Stimulated activated CD4-positive, alpha-beta T cell treated with anti-CD3 and anti-CD28 coated beads, TNF-alpha, amount 100 ng/mL, for 24 hours (primary cell): ENCODE measurements at places on chromosomes 3 and 15.

- DNase-seq = no peak
Measured at GRCh38 chr3:63015614-63016309, 140.5 kb upstream of the CADPS start.

- no peak for DNase-seq
Measured at GRCh38 chr3:195892105-195893043, 16.0 kb downstream of the TNK2 start.

DNA sequence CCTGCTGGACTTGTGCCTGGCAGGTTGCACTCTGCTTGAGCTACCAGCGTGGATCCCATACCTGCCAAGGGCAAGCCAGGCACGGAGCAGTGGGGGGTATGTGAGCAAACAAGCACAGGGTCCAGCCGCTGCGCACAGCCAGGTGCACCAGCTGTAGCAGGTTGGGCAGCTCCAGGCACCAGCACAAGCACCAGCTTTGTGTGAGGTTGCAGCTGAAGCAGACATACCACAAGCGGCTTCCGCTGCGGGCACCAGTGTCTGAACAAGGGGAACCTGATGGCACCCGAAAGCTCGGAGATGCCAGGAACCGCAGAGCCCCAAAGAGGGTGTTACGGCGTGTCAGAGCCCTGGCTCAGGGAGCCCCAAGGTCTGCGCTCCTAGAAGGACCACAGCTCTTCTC is 472.7 kb upstream of the ARL6 start:
- no peak for DNase-seq

- DNase-seq = no peak
Measured at GRCh38 chr3:111237946-111238345, 166.3 kb downstream of the NECTIN3 start.

- peak; percentile 22 for DNase-seq
Measured at GRCh38 chr15:42921342-42921731, 759 bp upstream of the TTBK2 start.

DNA sequence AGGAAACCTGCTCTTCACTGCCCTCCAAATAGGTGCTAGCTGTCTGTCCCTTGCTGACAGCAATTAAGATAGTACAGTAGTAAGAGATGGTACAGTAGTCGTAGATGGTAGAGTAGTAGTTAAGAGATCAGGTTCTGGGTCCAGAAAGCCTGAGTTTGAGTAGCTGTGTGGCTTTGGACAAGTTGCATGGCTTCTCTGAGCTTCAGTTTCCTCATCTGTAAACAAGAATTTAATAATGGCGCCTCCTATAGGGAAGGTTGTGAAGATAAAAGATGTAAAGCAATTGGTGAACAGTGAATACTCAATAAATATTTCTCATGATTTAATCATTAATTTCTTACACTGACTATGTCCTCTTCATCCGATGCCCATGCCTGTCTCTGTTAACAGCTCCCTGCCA is 86.9 kb upstream of the BCL6 start:
- DNase-seq = no peak

- no peak for DNase-seq
Measured at GRCh38 chr3:3739330-3740060, 59.7 kb upstream of the LRRN1 start.

GRCh38 chr3:83226751-83227150 is 1465.3 kb upstream of the GBE1 start:
- DNase-seq = no peak

DNA sequence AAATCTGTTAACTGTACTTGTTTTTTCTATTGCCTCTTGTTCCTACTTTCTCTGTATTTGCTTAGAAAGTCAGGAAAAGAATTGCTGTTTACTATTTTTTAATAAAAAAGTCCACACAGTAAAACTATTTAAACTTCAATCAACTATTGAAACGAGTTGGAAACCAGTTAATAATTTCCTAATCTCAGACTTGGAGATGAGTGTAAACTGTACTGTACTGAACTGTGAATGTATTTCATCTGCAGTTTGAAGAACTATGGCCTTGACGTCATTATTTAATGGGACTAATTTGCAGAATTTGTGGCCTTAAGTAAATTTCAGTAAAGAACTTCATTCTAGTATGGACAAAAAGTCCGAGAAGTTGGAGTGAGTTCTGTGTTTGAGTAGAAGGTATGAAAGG is 89.1 kb downstream of the LRRC28 start:
- no peak for DNase-seq

DNA sequence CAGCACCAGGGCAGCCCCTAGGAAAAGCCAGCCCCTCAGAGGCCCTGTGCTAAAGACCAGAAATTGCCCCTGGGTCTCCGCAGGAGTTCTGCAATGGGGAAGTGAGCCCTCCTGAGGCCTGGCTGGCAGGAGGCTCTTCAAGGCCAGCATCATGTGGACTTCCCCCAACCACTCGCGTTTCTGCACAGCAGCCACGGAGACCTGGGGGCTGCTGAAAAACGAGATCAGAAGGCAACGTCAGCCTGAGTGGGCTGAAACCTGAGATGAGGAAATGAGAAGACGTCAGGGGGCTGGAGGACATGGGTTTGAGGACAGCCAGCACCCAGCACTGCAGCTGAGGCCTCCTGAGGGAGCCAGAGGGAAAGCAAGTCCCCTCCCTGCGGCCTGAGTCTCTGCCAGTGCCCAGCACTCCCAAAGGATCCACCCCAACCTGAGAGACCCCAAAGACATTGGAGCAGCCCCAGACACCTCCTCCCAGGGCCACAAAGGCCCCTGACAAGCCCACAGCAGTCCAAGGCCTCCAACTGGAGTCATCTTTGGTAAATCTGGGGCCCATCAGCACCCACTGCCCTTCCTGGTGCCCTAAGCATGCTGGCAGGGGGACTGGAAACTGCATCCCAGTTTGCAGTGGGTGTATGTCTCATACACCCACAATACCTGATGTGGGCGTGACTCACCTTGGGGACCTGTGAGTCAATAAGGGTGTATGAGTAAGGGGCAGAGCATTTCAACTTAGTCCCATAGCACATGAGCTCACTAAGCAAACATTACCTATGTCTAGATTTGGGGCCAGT is 29.2 kb upstream of the CYP11A1 start:
- DNase-seq = no peak

DNA sequence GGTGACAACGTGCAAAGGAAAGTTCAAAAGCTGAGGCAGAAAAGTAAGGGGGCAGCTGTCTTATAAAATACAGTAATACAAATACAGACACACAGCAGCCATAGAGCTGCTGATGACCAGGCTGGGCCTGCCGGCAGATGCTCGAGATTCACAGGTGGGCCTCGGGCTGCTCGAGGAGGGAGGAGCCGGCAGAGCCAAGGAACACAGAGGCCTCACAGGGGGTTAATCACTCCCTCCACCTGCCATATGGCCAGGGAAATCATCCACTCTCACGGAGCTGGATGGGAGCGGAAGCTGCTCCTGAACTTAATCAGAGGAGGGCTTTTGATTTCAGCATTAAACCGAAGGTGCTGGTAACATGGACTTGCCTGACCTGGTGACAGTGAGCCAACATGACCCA is 29.6 kb upstream of the MGLL start:
- DNase-seq = no peak

DNA sequence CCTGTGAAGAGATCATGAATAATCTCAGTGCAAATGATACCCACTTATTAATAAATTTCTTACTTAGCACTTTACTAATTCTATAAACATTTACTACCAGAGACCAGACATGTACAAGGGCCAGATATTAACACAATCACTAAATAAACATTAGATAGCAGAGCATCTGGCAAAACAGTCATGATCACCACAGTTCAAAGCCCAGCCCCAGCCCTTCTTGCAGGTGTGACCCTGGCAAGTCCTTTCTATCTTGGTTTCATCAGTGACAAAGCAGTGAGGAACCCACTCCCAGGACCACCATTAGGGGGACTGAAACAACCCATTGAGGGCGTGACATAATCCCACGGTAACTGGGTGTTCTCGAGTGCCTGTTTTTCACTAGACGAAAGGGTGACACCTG is 11.6 kb downstream of the ZXDC start:
- no peak for DNase-seq

DNA sequence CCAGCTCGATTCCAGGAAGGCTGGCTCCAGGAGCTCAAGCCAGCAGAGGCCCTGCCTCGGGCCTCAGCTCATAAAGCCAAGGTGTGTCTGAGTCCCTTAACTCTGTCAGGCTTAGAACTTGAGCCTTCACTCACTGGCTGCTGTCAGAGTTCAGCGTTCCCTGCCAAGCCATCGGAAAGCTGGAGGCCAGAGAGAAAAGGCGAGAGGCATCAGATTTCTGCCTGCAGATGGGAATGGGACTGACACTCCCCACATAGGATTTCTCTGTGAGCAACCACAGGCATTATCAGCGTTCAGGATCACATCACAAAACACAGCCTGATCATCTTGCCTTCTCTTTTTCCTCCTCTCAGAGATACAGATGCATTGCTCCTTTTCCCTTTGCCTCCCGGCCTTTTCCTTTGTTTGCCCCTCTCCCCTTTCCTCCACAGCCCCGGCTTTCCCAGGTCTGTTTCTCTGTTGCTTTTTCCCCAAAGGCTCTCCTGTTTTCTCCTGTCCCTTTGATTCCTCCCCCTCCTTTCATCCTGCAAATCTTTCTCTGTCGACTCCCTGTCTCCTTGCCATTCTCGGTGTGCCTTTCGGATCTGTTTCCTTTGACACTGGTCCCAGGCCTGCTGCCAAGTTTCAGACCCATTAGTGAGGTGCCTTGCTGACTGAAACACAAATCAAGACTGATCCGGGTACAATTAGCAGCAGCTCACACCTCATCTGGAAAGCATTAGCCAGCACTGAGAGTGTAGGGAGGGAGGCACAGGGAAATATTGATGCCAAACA is 44.5 kb upstream of the BOC start:
- no peak for DNase-seq

DNA sequence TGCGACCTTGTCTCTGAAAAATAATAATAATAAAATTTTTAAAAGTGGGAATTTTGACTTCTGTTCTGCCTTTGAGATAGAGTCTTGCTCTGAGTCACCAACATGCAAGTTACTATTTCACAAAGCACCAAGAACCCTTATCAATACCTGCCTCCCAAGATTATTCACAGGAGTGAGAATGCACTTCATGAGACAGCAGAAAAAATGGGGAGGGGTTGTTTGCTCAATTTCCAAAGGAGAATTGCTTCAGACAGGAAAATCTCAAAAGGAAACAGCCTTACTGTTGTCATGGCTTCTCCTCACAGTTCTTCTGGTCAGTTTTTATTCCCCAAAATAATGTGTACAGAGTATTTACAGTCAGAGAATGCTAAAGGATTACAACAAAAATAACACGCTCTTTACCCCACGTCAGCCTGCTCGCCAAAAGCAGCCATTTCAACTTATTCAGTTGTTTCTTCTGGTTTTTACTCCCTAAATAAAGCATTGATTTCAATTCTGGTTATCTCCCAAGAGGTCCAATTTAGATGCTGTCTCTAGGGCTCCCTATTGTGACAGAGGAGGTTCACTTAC is 89.0 kb downstream of the PPCDC start:
- DNase-seq = no peak

GRCh38 chr3:150635076-150635475 is 32.0 kb downstream of the SELENOT start:
- DNase-seq = no peak

DNA sequence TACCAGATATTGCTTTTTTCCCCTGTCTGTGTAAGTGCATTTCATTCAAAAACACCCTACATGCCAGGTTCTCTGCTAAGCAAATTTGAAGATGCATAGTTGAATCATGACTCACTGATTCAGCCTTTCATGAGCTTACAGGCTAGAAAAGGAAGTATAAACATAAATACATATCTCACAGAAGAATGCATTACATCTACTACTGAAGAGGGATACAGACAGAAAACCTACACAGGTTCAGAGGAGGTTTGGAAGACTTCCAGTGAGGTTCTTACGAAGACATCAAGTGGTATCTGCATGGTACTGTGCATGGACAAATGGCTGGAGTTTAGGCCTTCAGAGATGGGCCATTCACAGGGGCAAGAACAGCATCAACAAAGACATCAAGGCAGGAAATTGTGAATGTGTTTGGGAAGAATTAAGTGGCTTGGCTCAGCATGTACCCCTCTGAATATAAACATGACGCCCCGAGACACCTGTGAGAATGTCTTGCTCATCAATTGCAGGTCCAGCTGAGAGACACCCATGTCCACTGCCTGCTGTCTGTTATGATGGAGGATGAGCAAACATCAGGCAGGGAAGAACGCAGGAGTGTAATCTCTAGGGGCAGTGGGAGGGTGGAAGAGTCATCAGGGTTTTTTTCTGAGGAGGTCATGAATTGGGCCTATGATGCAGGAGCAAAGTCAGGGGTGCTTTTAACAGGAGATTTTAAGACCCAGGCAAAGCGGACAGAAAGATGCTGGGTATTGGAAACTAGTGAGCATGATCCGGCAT is 105.1 kb upstream of the GALNT15 start:
- no peak for DNase-seq

DNA sequence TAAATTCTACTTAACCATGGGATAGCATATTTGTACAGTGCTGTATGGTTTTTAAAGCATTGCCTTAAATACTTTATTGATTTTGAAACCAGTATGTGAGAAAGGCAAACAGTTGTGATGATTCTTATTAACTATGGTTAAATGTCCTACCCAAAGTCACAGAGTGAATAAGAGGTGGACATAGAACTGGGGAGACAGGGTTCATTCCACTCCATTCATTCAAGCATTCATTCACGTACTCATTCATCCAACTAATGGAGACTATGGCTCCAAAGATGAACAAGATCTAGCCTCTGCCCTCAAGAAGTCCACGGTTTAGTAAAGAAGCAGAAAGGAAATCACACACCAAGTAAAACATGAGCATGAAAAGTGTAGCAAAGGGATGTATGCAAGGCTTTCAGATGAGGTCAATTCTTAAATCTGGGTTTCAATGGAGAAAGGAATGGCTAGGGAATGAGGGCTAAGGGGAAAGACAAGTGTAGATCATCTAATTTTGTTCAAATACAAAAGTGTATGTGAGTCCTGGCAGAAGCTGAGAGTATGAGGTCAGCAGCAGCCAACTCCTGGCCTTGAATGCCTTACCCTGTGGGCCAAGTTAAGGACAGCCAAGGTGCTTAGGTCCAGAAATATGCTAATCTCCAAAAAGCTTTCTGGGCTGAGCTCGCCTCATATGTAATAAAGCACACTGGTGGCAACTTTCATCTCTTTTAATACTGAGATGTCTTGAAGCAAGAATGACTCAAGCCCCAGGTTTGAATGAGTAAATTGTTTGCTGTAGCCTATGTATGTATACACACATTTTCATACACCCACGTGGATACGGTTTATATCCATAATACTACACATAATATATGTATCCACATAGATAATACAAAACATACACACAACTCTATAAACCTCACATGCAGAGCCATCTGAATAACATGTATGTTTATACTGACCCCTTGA is 4.3 kb downstream of the TNIK start:
- no peak for DNase-seq

DNA sequence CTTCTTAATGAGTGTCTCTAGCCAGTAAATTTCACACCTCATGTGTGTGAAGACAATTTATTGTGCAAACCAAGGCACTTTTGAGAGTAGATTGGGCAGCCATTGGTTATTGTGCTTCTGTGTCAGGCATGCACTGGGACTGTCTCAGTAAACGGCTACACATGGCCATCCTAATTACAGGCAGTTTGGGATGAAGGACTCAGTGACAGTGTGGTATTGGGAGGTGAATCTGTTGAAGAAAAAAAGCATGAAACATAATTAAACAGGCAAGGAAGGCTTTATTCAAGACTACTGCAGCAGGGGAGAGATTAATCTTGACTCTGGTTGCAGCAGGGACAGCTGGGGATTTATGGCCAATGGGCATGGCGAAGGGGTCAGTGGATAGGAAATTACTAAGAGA is 57.8 kb upstream of the NUDT16 start:
- DNase-seq = no peak

- no peak for DNase-seq
Measured at GRCh38 chr3:37646865-37647264, 214.8 kb upstream of the CTDSPL start.
